ENCODE measurements at places on chromosomes 1 and 21.
A peak's percentile ranks its signal among the peaks of the same experiment; 100 is the strongest.

GRCh38 chr1:115922801-115923200 is 53.5 kb upstream of the SLC22A15 start:
- DNase-seq: no peak

DNA sequence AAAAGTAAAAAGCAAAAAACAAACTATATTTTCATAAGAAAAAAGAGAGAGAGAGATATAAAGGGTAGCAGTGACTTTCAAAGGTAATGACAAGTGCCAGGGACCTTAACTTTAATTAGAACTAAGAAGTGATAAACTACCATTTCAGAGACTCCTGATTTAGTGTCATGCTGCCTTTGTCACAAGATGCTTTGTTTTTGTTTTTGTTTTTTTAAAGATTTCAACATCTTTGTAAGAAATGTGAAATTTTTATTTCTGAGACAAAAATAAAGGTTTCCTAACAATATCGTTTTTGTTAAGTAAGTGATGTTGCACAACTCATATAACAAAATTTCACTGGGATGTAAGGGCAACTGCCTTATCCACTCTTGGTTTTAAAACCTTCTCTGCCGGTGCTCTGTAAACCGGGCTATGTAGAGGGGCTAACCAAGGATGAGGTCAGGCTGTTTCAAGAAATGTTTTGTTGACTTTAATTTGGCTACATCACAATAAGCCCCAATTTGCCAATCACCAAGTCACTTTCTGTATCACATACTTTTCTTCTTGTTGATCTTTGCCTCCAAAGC is 35.2 kb upstream of the SYT2 start:
- DNase-seq: no peak

DNA sequence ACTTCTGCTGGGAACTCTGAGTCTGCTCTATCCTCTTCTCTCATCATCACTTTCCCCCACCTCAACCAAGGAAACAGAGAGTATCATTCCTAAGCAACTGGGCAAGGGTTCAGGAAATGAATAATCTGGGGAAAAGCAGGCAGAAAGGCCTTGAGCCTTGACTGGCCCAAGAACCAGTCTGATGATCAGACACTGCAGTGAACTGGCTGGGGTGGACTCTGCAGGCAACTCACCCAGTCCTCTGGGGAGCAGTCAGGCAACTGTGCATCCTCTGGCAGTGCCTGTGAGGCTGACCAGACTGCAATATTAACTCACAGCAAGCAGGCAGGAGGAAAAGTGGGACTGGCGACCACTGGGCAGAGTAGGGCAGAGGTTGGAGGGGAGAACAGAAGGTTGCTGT is 991 bp downstream of the ANKRD35 start:
- DNase-seq: no peak

DNA sequence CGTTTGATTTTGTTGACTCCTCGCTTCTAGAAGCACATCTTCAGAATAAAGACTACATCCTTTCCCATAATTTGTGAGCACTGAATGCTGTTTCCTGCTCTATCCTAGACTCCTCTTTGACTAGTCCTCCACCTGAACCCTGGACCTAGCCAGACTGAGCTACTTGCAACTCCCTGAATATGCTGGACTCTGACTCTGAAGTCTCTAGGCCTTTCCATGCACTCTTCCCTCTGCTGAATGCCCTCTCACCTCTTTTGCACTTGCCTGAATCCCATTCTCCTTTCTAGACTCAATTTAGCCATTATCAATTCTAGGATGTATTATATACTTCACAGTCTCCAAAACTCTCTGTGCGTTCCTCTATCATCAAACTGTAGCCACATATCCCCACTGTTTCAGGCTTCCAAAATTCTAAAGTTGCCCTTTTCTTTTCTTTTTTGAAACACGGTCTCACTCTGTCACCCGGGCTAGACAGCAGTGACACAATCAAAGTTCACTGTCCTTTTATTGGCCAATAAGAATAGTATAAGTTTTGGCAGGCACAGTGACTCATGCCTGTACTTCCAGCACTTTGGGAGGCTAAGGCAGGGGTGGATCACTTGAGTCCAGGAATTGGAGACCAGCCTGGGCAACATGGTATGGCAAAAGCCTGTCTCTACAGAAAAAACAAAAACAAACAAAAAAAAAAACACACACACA is 127.0 kb downstream of the LTN1 start:
- DNase-seq: no peak

DNA sequence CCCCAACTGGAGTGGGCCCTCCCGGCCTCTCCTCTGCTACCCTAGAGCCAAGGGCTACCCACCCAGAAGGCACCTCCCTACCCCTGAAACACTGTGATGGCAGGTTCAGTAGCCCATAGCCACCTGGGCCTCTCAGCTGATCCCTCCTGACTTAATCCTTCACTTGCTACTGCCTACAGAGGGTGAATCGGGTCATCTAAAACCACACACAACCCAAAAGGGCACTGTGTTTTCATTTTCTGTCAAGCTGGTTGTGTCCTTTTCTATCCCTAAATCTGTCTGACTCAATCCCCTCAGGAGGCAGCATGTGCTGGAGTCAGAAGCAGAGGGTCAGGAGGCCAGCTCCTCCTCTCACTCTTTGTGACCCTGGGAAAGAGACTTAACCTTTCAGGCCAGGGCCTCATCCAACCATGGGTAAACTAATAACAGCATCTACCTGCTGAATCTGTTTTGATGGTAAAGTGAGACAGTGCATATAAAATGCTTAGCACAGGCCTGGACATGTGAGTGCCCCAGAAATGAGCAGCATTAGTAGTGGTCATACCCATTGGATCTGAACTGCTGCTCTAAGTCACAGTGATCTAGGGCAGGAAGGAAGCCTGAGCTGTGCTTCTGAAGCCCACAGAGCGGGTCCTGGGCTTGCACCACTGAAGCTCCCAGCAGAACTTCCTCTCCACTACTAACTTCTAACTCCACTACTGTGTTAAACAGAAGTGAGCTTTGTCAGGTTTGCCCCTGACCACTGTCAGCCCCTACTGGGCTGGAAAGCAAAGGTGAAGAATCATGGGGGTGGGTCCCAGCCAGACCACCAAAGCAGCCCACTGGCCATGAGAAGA is 11.0 kb downstream of the PMVK start:
- no peak for DNase-seq

DNA sequence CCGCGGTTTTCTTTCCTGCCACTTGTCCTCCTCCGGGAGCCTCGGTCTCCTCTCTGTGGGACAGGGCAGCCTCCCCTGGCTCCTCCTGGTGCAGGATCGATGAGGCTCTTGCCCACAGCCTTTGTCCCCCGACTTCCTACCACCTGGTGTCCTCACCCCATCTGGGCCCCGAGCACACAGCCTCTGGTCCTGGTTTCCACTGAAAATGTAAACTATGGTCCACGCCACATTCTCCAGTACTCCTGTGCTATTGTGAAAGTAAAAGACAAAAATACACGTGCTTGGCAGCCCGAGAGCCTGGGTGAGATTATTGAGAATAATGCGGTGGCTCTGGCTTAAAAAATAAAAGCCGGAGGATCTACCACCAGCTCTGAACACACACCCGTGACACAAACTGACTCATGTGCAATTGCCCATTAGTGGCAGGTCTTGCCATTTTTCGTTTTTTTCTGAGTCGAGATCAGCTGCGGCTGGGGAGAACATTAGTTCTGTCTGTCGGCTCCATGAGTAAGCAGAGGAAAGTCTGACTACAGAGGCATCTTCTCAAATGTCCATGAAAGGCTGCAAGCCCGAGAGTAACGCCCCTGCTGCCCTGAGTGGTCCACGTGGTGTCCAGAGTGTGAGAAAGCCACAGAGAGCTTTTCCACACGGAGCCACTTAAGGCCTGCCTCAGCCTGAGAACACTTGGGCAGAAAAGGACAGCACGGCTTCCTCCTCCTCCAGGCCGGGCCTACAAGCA is 5.7 kb upstream of the COL6A2 start:
- DNase-seq: no peak

DNA sequence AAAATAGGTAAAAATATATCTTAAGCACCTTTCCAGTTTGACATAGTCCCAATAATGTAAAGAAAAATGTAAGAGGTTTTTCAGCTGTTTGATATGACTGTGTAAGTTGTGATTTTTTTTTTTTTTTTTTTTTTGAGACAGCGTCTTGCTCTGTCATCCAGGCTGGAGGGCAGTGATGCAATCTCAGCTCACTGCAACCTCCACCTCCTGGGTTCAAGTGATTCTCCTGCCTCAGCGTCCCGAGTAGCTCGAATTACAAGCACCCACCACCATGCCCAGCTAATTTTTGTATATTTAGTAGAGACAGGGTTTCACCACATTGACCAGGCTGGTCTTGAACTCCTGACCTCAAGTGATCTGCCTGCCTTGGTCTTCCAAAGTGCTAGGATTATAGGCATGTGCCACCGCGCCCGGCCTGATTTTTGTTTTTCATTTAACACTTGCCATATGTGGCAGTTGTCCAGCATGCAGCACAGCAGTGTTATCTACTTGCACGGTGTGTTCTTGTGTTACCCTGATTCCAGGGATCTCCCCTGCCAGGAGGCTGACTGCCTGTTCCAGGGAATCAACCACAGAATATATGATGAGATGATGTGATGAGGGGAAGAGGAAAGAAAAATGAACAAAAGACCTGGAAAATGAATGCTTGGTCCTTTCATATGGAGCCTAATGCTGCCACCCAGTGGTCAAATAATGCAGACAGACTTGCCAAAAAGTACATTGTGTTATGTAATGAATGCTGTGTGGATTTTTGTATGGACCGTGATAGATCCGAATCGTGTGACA is 79.0 kb downstream of the RAVER2 start:
- DNase-seq: peak; percentile 35

GRCh38 chr1:99176753-99177152 is 87.5 kb upstream of the PLPPR4 start:
- no peak for DNase-seq

GRCh38 chr21:37784591-37785318 is 131.5 kb downstream of the KCNJ6 start:
- DNase-seq: no peak

GRCh38 chr1:98940722-98941079 is 64.0 kb downstream of the PLPPR5 start:
- no peak for DNase-seq

GRCh38 chr1:151892190-151892589 is 17.1 kb downstream of the THEM4 start:
- no peak for DNase-seq

DNA sequence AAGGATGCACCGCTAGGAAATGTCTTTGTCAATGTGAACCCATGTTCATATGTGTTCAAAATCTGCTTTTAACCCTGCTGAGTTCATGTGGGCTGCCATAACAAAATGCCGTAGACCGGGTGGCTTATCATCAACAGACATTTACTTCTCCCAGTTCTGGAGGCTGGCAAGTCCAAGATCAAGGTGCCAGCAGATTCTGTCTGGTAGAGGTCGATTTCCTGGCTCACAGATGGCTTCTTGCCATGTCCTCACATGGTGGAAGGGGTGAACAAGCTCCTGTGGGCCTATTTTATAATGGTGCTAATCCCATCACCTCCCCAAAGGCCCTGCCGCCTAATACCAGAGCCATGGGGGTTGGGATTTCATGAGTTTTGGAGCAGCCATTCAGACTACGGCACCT is 4.6 kb upstream of the CDCP2 start:
- no peak for DNase-seq

DNA sequence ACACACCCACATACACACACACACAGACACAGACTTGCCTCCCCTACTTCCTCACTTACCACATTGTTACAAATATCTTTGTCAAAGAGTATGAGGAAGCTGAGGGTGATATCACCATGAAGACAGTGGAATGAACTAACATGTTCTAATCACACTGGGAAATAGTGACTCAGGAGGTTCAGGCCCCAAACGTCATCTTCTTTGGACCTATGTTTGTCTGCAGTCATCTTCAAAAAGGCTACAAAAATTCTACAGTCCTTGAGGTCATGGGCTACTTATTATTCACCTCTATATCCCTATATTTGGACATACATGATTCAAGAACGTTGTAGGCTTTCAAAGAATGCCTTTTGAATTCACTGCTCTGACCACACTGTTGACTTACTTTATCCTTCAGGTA is 2.1 kb upstream of the LCE2C start:
- no peak for DNase-seq

DNA sequence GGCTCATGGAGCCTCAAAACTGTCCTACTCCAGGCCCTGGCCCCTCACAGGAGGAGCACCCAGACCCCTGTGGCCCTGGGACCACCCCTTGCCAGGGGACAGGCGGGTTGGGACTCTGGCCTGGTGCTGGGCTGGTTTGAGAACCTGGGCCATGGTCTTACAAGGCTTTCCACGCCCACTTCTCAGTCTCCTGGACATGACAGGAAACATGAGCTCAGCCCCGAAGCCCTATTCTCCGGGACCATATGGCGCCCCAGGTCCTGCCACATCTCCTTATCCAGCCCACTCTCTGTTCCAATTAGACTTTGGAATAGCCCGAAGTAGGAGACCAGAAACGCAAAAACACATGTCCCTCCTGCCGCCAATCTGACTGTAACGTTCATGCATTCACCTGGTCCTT is 47.9 kb downstream of the KCNAB2 start:
- DNase-seq: no peak

DNA sequence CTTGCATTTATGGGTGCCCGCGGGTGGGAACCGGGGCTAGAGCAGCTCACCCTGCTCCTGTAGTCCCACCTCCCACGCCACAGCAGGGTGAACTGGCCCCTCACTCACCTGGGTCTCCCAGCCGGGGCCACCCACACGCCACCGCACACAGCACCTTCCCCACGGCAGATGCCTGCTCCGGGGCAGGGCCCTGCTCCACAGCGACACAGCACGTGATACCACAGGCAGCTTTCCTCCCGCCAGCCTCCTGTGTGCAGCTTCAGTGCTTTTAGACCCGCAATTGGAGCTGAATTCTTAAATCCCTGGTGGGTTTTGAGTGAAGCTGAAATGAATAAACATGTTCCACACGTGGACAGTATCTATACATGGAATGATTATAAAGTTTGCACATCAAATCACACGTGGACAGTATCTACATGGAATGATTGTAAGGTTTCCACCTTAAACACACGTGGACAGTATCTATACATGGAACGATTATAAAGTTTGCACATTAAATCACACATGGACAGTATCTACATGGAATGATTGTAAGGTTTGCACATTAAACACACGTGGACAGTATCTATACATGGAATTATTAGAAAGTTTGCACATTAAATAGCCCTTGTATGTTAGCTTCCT is 93.1 kb upstream of the COL6A1 start:
- DNase-seq: no peak

GRCh38 chr1:239854922-239855321 is 236.8 kb upstream of the FMN2 start:
- no peak for DNase-seq

DNA sequence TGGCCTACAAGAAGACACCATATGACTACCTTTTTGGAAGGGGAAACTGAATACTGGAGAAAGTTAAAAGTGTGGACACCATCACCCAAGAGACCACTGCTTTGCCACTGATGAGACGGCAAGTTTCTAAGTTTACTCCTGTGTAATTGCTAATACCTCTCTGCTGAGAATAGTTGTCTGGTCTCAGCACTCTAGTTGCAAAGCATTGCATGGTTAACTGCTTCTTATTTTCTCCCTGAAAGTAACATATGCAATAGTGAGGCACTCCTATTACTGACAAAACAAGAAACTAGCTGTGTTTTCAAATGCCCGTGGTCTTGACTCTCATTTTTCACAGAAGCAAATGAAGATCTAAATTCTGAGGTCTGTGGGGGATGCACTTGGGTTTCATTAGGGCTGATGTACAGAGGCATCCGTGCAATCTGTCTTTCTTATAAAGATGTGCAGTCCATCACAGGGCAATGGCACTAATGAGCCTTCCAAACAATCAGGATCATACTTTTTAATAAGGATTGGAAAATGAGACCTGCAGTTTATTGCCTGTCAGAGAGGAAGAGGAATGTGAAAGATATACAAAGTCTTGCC is 62.9 kb downstream of the IFI44 start:
- DNase-seq: no peak

- no peak for DNase-seq
Measured at GRCh38 chr21:20469361-20469760, 528.8 kb upstream of the NCAM2 start.
